Left ventricle myocardium superior (tissue), 1 donor: ENCODE measurements at places on chromosomes 12 and 14.

- no peak for DNase-seq
Observed at GRCh38 chr12:2332236-2332635, 279.4 kb downstream of the CACNA1C start.

GRCh38 chr12:32877601-32878459 is 18.7 kb downstream of the PKP2 start:
- DNase-seq: peak; percentile 90

- DNase-seq: no peak
Observed at GRCh38 chr12:2212971-2213869, 160.4 kb downstream of the CACNA1C start.

- no peak for DNase-seq
Observed at GRCh38 chr14:75291331-75291730, 12.7 kb downstream of the FOS start.

- no peak for DNase-seq
Observed at GRCh38 chr14:91367173-91368171, 50.1 kb downstream of the CCDC88C start.

GRCh38 chr12:126480451-126480850 is 1415.2 kb downstream of the AACS start:
- no peak for DNase-seq
